Lung (tissue), 17 donors: ENCODE measurements at places on chromosomes 3 and 15. TPM values are rescaled to one million over a fixed set of nuclear protein-coding genes. Genes with fewer than 3 reads are reported as not detected.

- DNase-seq = peak; percentile 66
Observed at GRCh38 chr3:98329392-98330124, 24.1 kb upstream of the OR5K4 start.

GRCh38 chr15:40782609-40783227 lies 12.9 kb downstream of the C15orf62 start:
- DNase-seq = peak; percentile 29

- no peak for DNase-seq
Observed at GRCh38 chr3:143035466-143036211, 34.3 kb downstream of the U2SURP start.

DNA sequence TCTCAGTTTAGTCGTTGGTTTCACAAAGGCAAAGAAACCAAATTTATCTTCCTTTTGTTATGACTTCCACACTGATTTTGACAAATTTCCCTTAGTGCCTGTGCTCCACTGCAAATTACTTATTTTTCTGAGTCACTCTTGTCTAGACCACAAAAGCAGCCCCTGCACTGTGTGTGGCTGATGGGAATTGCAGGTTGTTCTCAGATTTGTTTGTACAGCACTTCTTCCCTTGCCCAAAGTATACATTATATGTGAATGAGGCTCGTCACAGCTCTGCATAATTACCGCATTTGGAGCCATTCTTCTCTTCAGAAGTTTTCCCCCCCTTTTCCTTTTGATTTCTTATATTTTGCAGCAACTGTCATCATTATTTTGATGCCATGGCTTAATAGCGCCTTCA lies 354.2 kb upstream of the IL12A start:
- peak; percentile 6 for DNase-seq

DNA sequence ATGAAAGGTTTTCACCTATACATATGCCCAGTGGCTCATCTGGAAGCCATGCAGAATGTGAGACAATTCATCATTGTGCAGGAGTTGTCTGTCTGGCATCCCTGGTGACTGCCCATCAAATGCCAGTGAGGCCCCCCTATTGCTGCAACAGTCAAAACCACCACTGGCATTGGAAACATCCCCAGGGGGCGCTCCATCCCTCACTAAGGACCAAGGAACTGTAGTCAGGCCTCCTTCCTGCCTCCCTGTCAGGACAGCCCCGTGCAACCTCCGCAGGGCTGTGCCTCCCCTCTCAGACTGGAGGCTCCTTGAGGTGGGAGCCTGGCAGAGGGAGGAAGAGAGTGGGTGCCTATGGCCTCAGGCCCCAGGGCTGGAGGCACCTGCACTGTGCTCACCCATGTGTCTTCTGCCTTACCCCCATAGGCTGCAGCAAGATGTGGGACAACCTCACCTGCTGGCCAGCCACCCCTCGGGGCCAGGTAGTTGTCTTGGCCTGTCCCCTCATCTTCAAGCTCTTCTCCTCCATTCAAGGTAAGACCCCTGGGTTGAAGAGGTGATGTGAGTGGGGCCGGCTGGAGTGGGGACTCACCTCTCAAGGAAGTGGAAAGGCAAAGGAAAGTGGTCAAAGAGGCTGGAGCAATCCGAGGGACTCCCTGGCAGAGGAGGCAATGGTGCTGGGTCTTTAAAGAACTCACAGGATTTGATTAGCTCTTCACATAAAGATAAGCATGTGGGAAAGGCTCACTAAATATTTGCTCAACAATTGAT lies 16.5 kb downstream of the VIPR1 start:
- no peak for DNase-seq

- DNase-seq = peak; percentile 13
Observed at GRCh38 chr3:71207632-71208031, 375.9 kb downstream of the FOXP1 start.

DNA sequence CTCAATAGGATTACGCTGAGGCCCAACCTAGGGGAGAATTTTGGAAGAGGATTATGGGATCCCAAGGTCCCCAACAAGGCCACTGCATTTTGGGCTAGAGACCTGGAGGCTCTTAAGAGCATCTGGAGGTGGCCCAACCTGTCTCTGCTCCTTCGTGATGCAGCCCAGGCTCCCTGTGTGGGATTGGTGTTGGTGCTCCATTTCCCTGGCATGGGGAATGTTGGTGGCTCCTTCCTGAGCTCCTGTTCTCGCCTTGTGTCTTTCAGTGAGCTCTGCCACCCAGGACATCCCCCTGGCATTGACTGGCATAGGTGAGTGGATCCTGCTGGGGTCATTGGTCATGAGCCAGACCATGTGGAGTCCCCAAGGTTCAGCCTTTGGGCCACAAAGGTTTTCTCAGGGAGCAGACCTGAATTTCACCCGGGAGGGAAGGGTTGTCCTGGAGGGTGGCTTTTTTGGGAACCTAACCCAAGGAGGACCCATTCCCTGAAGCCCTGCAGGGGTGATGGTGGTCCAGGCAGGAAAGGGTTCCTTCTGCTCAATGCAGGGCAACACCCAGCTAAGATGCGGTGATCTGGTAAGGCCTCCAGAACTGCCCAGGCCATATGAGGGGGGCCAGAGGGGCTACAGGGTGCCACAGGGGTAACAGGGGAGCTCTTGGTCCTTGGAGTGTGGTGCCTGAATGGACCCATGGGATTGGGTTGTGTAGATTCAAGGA lies 202.5 kb downstream of the UBE3A start:
- no peak for DNase-seq

DNA sequence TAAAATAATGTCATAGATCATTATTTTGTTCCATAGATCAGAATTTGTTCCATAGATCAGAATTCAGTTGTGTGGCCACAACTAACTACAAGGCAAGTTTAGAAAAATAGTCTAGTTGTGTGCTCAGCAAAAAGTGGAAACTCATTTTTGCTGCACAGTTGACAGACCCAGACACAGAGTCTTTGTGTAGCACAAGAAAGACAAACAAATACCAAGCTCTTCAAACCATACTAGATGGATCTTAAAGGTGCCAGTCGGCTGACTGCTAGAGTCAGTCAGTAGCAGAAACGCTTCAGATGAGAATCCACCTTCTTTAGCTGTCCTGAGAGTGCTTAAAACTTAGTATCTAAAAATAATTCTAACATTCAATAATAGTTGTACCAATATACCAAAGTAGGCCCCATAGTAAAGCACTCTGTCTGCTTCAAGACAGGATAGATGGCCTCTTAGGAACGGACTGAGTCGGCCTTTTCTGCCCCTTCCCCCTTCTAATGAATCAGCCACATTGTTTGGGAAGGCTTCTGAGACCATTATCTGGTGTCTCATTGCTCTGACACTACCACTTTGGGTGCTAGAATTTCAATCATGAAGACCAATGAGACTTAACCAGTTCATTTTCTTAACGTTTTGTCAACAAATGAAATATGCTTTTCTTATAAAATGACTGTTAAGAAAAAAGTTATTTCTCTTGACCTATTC lies 27.7 kb upstream of the SLC4A7 start:
- no peak for DNase-seq

DNA sequence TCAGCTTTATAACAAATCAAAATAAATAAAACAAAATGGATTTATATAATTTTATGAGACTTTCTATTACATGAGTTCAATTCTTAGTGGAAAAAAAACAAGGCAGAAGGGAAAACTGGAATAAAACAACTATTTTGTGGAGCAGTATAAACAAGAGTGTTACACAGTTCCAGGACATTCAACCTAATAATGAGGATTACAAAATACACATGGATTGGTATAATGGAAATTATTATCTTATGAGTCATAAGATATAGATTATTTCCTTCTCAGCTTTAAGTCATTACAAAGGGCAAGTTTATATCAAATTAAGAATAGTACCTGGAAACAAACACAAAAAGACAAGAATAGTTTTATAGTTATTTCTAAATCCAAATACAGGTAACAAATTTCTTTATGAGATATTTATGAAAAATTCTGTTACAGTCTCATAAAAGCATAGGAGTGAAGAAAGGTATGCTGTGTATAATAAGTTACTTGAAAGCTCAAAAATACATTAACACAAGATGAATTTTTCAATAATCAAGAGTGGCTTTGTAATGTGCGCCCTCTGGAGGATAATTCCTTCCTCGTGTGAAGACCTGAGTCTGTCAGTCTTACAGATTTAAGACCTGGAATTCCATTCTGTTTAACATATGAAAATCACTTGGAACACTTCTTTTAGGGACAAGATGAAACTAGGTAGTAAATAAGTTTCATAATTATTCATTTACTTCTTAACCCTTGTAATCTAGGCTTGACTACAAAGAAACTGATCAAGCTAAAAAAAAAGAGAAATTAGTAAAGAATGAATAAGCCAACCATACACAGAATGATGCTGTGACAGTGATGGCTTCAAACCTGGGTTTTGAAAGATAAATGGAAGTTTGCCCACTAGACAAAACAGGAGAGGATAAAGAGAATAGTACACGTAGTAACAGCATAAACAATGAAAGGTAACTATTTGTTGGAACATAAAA lies 9.5 kb downstream of the COPS2 start:
- peak; percentile 69 for DNase-seq

The SEMA3G gene
- total RNA-seq = 30.8 TPM

The KY gene
- 0.15 TPM for total RNA-seq
